ENCODE measurements at places on chromosomes 12 and 14.
A peak's percentile ranks its signal among the peaks of the same experiment; 100 is the strongest.

- no peak for DNase-seq
Measured at GRCh38 chr14:92690171-92691011, 58.0 kb downstream of the LGMN start.

DNA sequence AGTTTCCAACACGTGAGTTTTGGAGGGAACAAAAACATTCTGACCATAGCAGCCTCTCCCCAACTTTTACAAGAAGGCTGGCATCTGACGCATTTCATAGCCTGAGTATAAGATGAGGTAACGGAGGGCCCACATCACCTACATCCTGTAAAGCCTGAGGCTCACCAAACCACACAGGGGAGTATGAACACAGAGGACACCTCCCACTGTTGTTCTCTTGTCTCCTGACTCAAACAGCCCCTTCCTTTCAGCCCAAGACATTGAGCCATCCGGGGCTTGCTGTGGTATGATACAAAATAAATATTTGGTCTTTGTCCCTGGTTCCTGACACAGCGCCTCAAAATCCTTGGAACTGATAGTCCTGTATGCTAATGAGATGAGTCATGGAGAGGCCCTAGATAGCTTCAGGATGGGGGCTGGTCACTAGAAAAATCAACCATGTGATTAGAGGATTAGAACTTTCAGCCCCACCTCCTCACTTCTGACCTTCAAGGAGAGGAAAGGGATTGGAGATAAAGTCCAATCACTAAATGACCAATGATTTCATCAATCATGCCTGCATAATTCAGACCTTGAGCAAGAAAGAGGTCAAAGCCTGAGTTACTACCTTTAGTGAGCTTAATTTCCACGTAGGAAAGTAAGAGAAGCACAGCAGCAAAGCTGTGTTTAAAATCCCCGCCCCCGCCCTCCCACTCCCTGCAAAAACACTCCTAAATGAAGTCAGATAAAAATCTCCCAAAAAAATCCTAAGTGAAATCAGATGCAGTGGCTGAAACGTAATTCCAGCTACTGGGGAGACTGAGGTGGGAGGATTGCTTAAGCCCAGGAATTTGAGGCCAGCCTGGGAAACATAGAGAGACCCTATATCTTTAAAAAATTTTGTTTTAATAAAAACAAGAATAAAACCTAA, 236.4 kb downstream of the PCNX1 start:
- DNase-seq, result peak; percentile 58

DNA sequence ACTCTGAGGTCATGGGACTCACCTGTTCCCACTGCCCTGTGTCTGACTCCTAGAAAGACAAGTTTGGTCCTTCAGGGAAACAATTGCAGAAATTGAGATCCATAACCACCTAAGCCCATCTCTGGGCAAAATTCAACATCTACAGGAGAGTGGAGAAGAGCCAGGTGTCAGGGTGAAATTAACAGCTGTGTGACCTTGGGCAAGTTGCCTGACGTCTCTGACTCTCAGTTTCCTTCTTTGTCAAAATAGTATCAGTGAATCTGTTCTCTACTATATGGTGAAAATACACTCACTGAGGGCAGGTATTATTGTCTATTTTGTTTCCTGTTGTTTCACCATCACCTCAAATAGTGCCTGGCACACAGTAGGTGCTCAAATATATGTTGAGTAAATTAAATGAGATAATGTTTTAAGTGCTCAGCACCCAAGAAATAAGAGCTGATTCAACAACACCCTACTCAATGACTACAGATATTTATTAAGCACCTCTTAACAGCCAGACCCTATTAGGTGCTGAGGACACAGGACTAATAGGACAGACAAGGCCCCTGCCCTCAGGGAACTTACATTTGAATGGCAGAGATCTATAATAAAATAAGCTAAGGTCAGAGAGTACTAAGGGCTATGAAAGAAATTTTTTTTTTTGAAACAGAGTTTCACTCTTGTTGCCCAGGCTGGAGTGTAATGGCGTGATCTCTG, 14.2 kb upstream of the IFT81 start:
- no peak for DNase-seq

GRCh38 chr14:105021656-105022275, 883 bp upstream of the CDCA4 start:
- no peak for DNase-seq

DNA sequence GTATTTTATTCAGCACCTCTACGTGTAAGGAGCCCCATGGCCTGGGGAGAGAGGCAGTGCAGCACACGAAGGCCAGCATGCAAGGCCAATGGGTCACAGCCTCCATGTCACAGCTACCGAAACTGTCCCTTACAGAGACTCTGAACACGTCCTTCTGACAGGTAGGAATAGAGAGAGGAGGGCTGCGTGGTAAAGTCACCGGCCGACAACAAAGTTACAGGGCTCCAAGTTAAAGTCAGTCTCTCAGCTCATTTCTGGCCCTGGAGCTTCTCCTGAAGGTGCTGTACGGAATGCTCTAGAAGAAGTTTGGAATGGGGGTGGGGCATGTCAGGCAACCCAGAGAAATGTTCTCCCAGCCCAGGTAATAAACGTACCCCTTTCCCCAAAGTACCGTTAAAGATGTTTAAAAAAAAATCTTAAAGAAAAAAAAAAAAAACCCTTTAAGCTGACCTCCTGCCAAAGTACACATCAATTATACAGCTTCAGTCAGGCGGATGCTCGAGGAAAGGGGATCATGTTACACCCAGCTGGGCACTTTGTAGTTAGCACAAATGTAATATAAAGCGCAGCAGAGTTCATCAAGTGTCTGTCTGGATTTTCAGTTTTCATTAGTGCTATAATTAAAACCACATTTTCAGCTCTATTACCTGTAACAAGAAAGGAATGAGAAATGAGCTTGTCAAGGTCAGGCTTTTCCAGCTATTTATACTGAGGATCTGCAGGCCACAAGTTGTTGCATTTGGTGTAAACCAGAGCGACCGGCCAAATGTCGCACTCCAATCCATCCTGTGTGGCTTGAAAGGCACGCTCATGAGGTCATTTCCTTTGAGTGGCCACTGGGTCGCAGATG, 53.3 kb upstream of the CDKN3 start:
- DNase-seq, result no peak

DNA sequence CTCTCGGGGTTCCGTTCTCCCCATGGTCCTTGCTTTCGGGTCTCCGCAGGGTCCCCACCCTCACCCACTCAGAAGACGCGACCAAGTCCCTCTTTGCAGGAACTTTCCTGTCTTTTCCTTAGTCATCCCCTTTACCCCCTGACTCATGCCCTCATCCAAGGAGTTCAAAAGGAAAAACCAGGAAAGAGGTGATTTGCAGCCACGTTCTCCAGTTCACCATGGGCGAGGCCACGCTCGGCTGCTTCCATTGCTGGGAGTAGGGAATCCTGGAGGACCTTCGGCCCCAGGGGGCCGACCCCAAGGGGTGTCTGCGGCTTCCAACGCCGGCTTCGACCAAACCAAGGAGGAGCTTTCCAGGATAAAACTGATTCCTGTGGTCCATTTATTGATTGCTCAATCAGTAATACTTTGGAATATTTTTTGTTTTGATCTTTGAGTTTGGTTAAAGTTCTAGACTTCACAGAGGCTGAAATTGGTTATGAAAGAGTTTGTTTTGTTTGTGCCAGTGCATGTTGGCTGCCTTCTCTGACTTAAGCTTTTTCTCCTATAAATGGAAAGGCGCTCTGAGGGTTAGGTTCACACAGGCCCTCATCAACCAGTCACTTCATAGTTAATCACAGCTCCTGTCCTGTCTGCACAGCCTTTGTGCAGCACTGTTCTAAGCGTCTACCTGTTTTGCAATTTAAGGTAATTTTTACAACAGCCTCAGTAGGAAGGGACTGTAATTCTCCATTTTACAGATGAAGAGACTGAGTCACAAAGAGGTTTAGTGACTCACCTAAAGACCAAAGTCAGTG, 827 bp downstream of the ALDH2 start:
- no peak for DNase-seq

- DNase-seq, result no peak
Measured at GRCh38 chr12:17665839-17666238, 424.2 kb downstream of the RERGL start.

DNA sequence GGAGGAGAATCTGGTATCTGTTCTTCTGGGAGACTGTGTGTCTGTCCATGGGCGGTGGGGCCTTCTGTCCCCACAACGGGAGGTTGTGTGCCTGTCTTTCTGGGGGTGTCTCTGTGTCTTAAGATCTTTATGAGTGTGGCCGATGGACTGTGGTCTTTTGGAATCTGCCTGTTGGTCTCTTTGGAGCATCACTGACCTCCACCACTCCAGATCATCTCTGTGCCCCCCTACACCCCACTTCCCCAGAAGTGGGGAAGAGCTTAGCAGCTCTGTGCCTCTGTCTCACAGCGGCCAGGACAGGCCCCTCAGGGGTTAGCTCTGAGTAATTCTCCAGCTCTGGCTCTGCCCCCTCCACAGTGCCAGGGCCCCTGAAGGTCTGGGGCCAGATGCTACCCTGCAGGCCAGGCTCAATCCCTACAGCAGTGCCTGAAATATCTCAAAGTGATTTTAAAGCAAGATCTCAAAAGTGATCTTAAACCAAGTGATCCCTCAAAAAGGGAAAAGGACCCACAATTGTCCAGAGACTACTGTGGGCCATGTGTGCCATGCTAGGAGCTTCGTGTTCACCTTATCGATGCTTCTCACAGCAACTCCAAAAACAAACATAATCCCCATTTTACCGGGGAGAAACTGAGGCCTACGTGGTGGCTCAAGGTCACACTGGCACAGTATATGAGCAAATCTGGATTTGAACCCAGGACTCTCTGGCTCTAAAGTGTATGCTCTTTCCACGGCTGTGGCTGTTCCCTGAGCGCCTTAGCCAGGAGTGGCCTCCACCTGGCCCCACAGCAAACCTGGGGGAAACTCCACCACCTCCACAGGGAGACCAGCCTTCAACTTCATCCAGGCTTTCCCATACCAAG, 26.0 kb upstream of the KRT78 start:
- no peak for DNase-seq

DNA sequence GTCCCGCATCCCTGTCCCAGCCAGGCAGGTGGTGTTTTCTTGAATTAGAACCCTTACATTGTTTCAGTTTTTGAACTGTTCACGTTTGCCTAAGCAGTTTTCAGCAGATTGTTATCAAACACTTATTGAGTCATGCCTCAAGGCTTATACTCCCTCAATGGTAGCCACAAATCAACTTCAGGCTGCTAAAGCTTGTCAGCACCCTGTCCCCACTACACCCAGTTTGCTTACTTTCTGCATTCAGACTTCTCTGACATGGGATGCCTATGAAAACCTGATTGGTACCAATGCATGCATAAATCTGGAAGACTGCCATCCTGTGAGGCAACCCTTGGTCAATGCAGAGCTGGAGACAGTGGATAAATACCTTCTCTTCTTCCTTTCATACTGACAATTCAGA, 225.4 kb downstream of the BTG1 start:
- no peak for DNase-seq

DNA sequence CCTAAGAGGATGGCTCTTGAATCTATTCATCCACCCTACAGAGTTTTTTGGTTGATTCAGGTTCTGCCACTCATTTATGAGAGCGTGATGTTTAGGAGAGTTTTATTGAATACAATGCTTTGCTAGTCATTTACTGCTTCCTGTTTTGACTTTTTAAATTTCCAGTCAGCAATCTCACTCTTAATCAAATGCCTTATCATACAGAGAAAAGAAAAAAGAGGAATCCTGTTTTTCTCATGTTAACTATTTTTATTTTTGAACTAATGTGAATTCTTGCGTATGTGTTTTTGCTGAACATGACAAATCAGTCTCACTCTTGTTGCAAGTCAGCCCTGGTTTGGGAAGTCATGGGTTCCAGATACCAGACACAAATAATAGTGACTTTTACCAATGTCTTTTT, 22.1 kb upstream of the LGMN start:
- DNase-seq, result no peak

DNA sequence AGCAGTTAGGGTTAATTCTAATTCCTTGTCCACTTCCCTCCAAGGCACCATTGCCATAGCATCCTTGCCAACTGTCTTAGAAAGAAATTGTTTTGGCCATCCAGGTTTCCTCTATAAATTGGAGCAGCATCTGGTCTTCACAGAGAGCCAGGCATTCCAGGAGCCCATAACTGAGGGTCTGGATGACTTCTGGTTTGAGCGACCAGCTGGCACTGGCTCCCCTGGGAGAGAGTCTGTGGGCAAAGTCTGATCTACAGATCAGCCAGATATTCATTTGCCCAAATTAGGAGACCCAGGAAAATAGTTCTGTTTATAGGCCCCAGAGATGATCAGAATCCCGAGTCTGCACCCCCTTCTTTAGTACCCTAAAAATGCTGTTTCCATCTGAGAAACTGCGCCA, 16.0 kb downstream of the VSX2 start:
- DNase-seq, result no peak

GRCh38 chr14:105492971-105493871, 2.2 kb downstream of the TEDC1 start:
- no peak for DNase-seq

DNA sequence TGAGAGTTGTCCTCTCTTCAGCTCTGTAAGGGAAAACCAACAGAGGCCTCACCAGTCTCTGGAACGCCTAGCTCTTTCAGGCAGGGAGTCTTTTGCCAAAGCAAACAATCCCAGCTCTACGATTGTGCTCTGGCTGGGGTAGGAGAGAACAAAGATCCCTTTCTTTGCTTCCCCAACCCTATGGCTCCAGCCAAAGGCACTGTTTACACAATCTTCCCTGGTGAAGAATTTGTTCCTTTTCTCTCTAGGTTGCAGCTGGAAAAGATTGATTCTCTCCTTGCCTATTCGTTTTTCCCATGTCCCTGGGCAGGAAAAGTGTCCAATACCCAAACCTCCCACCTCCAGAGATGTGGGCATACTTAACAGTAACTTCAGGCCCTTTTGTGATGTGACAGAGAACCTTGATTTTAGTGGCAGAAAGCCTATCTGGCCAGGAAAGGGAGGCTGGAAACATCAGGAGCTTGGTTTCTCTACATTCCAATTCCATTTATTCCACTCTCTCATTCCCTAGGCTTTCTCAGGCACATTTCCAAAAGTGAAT, 16.8 kb downstream of the ATP5MC2 start:
- DNase-seq, result no peak

DNA sequence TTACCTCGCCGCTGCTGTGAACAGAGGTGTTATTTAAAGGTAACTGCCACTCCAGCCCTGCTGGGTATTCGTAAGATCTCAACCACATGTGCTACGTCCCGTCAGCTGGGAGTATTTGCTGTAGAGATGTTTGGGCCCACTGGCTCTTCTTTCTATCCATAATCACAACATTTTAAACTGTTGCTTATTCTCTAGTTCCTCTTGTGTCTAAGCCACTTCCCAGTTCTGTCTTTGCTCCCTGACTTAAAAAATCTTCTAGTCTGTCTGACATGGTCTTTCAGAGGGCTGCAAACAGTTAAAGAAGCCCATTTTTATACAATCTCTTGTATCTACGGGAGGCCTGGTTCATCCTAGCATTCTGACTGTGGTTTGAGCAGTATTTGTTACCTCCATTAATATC, 33.2 kb upstream of the HELB start:
- DNase-seq, result no peak

DNA sequence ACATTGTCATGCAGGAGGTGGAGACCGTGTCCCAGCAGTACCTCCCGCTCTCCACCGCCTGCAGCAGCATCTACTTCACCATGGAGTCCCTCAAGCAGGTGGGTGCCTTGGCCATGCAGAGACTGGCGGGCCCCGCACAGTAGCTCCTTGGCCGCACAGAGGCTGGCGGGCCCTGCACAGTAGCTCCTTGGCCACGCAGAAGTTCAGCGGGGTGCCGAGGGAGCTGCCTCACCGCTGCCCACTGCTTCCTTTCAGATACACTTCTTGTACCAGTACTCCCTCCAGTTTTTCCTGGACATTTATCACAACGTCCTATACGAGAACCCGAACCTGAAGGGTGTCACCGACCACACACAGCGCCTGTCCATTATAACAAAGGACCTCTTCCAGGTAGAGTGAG, 47.7 kb downstream of the HSP90AA1 start:
- DNase-seq, result no peak
